NCI-H774 (cell line): ENCODE measurements at places on chromosomes 7 and 10.

DNA sequence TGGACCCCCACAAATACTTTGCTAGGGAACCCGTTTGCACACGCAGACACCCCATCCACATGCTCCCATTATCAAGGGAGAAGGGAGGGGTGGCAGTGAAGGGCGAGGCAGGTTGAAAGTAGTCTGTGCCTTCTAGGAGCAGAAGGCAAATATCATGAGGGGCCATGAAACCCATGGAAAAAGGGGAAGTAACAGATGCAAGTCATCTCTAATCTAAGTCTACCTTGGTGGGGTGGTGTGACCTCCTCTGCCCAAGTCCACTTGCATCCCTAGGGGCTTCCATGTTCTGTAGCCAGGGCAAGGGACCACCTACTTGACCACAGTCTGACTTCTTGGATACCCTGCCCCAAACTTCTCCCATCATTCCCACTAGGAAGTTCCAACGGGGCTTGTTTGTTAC is 5.5 kb downstream of the GIMAP6 start:
- DNase-seq = no peak

DNA sequence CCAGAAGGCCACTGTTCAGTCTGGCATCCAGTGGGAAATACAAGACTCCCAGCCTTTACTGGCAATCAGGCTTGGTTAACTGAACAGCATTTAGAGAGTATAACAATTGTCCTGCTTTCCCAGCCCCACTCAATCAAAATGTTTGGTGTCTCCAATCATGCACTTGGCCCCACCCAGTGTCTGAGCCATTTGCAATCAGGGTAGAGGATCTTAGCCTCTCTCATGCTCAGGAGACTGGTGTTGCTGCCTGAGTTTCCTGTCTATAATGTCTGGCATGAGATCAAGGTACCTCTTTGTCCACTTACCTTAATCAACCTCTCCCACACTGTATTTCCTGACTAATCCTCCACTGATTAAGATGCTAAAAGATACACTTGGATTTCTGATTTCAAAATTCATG is 290.2 kb upstream of the GHITM start:
- DNase-seq = no peak

DNA sequence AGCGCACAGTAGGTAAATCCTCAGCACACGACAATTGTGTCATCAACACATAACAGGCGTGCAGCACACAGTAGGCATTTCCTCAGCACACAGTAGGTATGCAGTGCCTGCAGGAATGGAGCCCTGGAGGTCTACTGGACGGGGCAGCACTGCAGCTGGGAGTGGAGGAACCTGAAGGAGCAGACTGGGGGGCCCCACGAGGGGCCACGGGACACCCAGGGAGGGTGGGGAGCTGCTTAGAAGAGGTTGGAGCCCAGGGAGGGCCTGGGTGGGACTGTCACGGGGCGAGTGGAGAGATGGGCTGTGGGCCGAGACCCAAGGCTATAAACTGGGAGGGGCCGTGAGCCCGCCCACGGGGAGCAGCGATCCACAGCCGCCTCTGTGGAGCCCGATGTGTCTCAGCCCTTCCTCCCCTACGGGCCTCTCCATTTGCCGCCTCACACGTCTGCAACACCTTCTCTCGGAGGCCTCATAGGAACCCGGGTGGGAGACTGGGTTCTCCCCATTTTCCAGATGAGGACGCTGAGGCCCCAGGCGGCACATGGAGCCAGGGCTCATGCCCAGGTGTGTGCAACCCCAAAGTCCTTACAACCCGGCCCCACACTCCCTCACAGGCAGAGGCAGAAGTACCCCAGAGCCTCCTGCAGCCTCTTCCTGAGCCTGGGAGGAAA is 101.5 kb downstream of the MICALL2 start:
- DNase-seq = no peak

DNA sequence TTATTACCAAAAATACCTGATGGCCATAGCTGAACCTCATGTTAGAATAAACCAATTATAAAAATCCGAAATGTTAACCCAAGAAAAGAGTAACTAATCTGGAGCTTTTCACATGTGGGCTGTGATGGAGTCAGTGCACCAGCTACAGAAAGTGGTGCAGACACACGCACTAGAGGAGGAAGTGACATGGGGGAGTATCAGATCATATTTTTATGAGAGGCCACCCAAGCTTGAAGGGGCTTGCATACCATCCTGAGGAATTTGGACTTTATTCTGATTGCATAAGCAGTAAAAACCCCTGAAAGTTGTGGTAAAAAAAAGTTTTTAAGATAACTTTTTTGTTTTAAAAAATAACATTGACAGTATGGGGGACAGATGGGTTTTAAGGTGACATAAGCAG is 1148.5 kb upstream of the CELF2 start:
- no peak for DNase-seq

DNA sequence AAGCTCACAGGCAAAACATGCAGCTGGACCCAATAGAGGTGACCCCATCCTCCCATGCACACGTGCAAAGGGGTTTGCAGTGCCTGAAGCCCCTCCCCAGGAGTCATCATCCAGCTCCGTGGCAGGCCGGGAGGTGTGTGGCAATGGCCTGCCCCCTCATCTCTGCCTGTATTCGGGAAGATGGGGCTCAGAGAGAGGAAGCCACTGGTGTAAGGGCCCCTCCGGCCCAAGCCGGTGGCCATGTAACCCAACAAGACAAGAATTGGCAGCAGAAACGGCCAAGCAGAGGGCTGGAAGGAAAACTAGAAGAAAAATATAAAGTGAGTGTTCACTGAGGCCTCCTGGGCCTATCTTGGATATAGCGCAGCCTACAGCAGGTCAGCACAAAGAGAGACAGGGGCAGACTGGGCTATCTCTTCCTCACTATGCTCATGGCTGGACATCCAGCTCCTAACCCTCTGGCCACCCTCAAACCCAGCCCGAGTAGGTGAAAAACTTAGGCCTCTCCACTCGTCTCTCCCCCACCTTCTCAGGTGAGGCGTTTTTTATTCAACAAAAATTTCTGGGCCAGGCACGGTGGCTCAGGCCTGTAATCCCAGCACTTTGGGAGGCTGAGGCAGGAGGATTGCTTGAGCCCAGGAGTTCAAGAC is 158.1 kb downstream of the CCDC3 start:
- no peak for DNase-seq

- DNase-seq = peak; percentile 21
Measured at GRCh38 chr10:51960494-51960895, 261.1 kb upstream of the CSTF2T start.

DNA sequence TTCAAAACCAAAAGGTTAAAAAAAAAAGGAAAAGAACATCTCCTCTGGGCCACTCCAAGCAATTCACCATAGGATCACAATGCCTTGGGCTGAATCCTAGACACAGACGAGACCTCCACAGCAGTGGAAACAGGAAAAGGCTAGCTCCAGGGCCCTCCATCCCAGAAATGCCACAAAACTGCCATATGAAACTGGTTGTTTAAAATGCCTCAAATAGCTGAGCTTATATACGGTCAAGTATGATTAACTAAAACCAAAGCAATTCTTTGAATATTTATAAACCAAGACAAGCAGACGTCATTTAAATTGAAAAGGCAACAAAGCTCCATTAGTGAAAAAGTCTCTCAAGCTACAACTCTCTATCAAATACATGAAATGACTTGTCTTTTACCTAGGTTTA is 63.1 kb downstream of the DOCK4 start:
- DNase-seq = no peak

GRCh38 chr10:16950656-16951601 is 133.7 kb upstream of the RSU1 start:
- DNase-seq = no peak

DNA sequence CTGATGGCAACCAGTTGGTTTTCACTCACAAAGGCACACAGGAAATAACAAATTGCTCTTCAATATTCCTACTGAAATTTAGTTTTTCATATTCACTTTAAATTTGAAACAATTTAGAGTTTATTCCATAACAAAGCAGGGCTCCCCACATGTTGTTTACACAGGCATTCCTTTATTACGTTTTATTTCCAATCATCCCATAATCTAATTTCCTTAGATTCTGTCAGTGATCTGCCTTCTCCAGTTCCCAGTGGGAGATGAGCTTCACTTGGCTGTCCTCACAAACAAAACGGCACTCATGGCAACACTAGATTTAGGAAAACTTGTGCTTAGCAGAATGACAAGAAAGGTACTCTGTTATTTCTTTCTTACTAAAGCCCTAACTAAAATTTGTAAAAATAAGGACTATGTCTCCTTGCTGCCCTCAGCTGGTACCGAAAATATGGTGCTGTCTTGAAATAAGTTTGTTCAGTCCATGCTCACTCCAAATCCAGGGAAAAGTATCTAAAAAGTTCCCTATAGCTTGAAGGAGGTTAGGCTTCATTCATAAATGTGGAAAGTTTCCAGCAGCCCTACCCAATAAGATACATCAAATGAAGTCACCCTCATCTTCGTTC is 23.0 kb downstream of the PHYH start:
- no peak for DNase-seq

DNA sequence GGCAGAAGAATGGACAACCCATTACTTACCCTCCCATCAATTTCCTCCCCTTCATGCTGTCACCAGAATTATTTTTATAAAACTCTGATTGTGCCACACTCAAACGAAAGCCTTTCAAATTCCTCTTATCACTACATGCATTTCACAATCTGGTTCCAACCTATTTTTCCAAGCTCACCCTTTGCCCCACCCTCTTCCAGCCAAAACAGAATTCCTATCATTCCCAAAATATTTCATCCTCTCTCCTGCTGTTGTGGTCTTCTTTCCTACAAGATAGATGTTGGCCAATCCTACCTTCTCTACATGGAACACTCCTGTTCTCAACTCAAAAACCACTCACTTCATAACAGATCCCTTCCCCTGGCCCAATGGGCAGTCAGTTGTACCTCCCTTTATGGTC is 111.5 kb downstream of the ELAPOR2 start:
- DNase-seq = no peak

DNA sequence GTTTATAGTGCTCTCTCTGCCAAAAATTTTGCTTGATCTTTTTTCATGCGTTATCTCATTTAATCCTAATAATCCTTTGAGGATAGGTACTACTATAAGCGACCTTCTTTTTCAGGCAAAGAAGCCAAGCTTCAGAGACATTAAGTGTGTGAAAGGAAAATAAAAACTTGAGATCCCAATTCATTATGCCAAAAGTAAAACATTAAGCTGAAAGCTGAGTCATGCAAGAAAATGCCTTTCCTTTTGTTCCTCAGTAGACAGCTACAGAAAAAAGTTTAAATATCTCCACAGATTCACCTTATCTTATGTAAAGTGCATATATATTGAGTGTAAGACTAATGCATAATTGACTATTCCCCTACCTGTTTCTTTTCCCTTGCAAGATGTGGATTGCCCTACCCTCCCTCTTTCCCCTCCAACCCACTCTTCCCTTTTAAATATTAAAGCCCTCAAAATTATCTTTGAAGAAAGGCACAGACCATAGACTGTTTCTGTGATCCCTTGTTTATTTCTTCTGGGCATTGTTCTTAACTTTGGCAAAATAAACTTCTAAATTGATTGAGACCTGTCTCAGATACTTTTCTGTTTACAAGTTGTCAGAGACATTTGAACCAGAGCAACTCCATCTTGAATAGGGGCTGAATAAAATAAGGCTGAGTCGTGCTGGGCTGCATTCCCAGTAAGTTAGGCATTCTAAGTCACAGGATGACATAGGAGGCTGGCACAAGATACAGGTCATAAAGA is 1139.9 kb upstream of the LRRN3 start:
- no peak for DNase-seq

- DNase-seq = no peak
Measured at GRCh38 chr7:3338161-3338560, 37.1 kb downstream of the SDK1 start.

GRCh38 chr7:121138262-121138933 is 149.9 kb downstream of the CPED1 start:
- peak; percentile 75 for DNase-seq

GRCh38 chr7:106598663-106599342 is 62.2 kb downstream of the CCDC71L start:
- DNase-seq = peak; percentile 89

DNA sequence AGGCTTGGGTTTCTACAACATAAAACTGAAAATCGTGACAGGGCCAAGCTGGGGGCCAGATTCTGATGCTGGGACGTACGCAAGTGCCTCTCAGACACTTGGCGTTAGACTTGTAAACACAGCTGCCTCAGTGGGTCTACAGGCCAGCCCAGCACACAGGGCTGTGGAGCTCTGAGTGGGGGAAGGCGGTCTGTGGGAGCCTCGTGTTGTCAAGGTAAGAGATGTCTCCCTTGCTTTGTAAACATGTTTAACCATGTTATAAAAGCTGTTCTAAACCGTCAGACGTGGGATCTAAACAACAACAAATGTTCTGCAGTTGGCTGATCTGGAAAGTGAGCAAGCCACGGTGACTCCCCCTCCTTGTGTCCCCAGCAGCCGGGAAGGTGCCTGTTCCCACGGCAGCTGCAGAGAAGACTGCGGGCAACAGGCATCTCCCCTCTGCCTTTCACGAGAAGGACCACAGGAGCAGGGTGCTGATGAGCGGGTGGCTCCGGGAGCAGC is 67.8 kb downstream of the ZRANB1 start:
- DNase-seq = no peak

- no peak for DNase-seq
Measured at GRCh38 chr10:98474628-98475027, 27.9 kb upstream of the HPS1 start.

DNA sequence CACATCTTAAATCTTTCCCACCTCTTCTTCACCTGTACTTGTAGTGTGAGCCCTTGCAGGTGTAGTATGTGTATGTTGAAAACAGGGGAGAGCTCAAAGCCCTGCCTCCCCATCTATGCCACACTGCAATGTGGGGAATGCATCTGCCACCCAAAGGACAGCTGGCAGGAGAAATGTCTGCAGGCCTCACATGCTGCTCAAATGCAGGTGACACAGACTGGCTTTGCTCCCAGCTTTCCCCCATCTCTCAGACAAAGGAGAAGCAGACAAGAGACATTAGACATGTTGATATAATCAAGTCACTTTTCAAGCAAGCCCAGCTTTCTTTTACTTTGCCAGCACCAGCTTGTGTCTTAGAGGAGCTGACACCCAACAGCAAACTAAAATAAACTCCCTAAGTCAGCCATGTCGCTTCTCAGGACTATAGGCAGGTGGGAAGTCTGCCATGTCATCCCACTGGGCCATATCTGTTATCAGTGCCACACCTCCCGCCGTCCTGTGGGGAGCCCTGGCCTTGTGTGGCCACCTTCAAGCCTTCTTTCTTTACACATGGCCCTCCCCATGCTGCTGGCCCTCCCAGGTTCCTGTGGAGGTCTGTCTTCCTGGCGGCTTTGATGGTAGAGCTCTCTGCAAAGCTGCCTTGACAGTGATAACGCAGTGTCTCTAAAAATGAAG is 102.1 kb downstream of the CXCL12 start:
- DNase-seq = no peak

DNA sequence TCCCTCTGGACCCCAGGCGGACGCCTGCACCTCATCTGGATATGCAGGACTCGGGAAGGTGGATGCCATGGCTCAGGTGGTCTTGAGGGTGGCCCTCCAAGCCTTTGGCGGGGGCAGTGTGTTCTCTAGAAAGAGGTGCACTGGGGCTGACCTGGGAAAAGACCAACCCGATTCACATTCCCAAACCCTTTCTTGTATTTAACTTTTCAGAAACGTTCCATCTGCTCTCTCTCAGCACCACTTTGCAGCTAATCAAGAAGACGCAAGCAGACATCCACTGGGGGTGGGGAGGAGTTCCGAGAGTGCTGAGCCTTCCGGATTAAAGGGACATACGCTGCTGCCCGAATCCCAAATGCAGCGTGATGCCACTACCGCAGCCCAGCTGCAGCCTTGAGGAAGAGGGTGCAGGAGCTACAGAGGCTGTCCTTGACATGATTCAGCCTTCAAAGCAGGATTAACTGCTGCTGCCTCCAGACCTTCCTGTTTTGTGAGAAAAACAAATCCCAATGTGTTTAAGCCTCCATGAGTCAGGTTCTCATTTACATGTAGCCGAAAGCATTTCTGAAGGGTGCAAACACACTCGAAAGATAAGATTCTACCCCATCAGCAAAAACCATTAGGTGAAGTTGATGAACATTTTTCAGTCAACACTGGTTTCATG is 39.9 kb downstream of the RBM17 start:
- no peak for DNase-seq
